ENCODE measurements at places on chromosomes 16 and 17.

DNA sequence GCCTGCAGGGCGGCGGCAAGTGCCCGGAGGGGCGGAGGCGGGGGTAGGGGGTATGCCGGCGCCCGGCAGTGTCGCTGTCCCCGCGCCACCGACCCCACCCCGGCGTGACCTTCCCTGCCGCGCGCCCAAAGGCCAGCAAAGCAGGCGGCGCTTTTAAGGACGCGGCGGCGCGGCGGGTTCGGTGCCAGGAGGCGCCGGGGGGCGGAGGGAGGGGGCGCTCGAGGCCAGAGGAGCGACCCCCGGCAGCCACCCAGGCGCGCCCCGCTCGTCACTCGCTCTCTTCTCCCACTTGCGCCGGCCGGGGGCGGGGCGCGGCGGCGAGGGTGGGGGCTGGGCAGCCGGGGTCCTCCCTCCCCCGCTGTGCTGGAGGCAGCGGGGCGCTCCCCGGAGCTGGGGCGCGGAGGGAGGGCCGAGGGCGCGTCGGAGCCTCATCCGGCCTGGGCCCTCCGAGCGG is 8.6 kb upstream of the BAHCC1 start:
- peak; percentile 20 for DNase-seq

GRCh38 chr17:32828822-32829221 is 48.1 kb downstream of the MYO1D start:
- peak; percentile 45 for DNase-seq

DNA sequence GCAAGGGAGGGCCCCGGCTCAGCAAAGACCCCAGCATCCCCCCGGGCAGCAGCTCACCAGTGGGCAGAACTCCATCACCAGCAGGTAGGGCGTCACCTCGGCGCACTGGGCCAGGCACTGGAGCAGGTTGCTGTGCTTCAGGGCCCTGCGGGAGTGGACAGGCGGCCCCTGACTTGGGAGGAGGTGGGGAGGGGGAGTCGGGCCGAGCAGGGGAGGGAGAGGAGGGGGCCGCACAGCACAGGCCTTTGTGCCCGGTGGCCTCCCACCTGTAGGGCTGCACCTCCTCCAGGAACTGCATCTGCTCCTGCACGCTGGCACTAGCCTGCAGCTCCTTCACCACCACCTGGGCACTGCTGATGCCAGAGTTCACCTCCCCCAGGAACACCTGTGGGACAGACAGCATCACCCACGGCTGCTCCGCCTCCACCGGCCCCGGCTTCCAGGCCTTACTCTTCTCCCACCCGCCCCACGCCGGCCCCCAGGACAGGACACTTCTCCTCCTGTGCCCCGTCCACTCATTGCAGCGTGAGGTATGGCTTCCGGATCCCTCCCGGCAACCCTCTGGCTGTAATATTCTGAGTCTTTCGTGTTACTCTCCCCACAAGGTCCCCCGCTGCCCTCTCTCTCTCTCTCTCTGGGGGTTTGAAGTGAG is 37.7 kb upstream of the PVALEF start:
- DNase-seq: no peak

GRCh38 chr17:62093188-62094155 is 28.4 kb upstream of the MED13 start:
- peak; percentile 81 for DNase-seq

- peak; percentile 53 for DNase-seq
Measured at GRCh38 chr17:58112970-58113631, 29.9 kb downstream of the DYNLL2 start.

GRCh38 chr16:17154981-17155380 is 315.8 kb downstream of the XYLT1 start:
- no peak for DNase-seq

- DNase-seq: no peak
Measured at GRCh38 chr16:29714396-29714795, 31.4 kb downstream of the C16orf54 start.

DNA sequence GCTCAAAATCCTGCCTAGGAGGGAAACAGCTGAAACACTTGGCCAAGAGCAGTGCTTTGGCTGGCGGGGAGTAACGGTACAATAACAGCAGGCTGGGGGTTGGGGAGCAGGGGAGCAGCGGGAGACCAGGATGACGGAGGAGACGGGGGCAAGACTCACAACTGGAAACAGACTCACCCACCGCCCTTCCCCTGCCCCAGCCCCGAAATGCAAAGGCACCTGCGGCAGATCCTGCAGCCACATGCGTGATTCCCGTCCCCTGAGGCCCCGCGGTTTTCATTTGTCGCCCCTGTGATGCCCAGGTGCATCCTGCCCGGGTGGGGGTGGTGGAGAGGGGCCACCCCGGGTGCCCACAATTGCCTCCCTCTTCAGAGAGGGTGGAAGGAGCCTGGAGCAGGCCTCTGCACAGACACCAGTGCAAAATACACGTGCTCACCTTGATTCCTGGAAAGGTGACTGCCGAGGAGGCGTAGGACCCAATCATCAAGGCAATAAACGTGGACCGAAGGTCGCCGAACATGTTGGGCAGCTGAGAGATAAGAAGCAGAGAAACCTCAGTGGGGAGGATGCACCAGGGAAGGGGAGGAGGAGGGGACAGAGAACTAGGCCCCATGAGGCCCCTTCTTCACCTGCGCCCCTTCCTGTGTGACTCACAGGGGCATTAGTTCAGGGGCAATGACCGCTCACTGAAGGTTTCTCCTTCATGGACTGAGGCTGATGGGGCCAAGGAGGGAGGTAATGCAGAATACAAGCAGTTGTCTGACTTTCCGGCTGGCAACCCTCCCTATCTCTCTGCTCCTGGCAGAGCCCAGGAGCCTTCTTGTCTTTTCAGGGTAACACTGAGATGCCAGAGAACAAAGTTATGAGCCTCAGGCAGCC is 30.4 kb upstream of the PITPNA start:
- DNase-seq: no peak

- peak; percentile 23 for DNase-seq
Measured at GRCh38 chr17:57084361-57084801, 665 bp upstream of the AKAP1 start.

- peak; percentile 56 for DNase-seq
Measured at GRCh38 chr17:15157051-15157450, 108.1 kb downstream of the PMP22 start.

Data from AG10803 (cell line).